Fibroblast of villous mesenchyme (primary cell): ENCODE measurements at places on chromosomes 2 and 18. TPM values are rescaled to one million over a fixed set of nuclear protein-coding genes. Genes with fewer than 3 reads are reported as not detected.
A peak's percentile ranks its signal among the peaks of the same experiment; 100 is the strongest.

LAMA3 gene
- total RNA-seq = 2.6 and 5.2 TPM in 2 replicates

IL1F10 gene
- not detected in 2 replicates for total RNA-seq

OSBPL6 gene
- total RNA-seq = 3.9 and 6.5 TPM in 2 replicates

GPR148 gene
- not detected in 2 replicates for total RNA-seq

RAB6C gene
- under 0.01 TPM in 1 of 2 replicates, not detected in the other for total RNA-seq

UBXN2A gene
- 9.3 and 18.1 TPM in 2 replicates for total RNA-seq

TTC32 gene
- total RNA-seq = 8.1 and 9.9 TPM in 2 replicates

C2orf15 gene
- not detected in 2 replicates for total RNA-seq

DNA sequence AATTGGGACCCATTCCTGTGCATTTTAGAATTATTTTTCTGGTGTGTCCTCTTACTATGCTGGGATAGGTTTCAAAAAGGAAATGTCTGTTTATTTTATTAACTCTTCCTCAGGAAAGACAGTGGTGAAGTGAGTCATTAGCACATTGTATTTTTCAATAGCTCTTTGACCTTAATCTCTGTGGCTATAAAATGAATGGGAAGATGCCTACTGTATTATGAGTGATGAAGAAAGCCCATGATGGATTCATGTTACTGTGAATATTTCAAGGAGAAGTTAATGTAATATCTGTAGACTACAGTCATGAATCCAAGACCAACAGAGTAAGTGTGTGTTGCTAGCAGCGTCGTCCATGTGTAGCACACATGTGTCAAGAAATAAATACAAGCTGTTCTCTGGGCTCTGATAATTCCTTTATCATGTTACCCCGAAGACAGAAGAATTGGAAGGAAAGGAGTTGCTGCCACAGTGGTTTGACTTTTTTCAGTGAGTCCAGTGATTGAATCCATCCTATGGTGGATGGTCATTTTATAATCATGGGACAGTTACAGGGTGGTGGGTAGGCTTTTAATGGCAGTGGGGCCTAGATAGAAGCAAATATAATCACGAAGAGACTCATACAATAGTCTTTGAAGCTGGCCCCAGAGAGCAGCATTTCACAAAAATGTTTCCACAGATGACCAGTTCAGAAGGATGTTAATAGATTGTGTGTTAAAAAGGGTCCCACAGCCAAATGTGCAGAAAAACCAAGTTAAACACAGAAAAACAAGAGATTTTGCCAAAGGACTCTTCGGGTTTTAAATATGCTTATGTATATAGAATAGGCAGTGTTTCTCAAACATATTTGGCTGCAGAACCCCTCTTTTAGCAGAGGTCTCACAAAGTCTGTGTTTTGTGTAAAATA, 239.7 kb upstream of the RASGRP3 start:
- DNase-seq = peak; percentile 78

DNA sequence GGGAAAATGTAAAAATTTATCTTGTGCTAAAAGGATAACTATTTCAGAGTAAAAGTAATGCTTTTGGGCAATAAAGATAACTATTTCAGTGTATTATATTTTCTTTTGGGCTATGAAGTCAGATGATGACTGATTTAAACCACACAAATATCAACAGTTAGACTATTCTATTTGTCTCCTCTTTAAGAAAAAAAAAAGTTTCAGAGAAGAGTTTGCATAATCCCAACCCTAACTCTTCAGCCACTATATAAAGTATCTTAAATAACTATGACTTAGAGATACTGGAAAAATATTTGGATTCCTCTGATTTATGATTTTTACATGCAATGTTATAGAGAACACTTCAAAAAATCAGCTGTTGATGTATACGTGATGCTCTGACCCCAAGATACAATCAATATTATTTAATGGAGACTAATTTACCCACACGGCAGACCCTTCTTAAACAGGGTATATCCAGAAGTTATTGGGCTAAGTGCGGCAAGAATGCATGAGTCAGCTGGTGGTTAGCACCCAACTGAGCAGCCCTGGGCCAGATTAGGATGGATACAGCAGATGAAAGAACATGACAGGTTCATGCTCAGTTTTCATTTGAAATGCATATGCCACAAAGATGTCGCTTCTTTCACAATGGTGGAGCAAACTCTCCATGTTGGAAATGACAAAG, 279.0 kb downstream of the AFF3 start:
- DNase-seq = no peak

DNA sequence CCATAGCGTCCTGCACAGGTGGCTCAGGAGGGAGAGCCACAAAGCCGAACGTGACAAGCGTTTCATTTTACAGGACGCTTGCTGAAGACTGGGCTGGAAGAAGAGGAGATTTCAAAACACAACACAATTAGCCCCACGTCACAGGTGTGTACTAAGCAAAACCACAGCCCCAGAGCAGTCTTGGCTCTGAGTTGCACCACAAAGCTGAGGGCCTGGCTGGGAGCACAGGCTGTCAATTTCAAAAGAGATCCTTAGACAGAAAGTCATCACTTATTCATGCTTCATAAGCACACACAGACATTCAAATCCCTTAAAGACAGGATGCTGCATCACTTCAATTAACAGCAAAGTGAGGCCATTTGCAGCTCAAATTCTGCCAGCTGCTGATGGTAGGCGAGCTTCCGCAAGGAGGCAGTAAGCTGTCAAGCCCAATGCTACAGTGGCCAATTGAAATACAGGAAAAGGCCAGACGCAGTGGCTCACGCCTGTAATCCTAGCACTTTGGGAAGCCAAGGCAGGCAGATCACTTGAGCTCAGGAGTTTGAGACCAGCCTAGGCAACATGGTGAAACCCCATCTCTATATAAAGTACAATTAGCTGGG, 79.6 kb downstream of the SKA1 start:
- no peak for DNase-seq

DNA sequence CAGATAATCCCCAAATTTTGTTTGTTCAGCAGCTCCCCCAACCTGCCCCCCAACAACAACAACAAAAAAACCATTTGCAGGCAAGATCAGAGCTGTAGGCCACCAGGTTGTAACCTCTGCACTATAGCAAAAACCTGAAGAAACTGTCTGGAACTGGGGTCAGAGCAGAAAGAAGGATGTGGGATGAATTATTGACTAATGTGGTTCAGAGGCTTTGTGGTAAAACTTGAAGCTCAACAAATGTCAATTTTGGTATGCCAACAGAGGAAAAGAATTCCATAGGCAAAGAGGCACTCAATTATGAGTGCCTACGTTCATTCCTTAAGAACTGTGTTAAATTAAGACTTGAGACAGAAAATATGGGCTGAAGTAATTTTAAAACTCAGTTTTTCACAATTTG, 255.1 kb downstream of the STK39 start:
- no peak for DNase-seq

DNA sequence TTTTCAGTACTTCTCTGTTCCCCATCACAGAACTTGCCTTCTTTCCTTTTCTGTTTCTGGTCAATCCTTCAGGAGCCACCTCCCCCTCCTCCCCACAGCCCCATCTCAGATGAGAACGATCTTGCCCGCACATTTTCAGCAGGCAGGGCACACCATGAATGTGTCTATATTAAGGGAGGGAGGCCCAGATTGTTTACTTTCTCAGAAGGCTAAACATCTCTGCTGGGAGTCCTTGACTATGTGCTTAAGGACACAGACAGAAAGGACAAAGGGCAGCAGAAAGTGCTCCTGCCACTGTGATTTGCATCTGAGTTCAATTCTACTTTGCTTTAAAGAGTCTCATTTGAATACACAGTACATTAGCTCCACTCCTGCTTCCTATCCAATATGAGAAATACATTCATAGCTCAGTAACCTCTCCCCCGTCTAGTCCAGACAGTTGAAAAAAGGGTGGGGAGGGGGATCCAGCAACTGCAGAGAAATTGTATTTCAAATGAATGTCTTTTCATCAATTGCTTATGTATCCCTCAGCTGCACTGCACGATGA, 175.0 kb upstream of the PARD3B start:
- no peak for DNase-seq

GRCh38 chr18:49728542-49728941, 84.8 kb downstream of the ACAA2 start:
- DNase-seq = peak; percentile 44

GRCh38 chr18:30709595-30709994, 332.9 kb downstream of the DSC3 start:
- DNase-seq = no peak

DNA sequence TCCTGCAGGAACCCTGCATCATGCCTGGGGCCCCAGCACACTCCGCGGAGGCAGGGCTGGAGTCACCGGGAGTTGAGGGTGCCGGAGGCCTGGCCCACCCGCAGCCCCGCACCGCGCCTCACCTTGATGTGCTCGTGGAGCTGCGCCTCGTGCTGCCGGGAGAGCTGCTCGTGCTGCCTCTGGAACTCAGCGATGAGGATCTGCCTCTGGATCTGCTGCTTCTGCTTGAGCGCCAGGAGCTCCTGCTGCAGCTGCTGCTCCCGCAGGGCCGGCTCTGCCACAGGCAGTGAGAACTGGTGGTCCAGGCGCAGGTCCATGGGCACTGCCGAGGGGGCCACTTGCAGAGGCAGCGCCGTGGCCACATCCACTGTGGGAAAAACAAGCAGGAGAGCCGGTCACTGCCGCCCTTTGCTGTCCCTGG, 211.1 kb downstream of the HDAC4 start:
- DNase-seq = no peak

- no peak for DNase-seq
Measured at GRCh38 chr18:22172594-22173049, 3.2 kb downstream of the GATA6 start.

- DNase-seq = no peak
Measured at GRCh38 chr2:220194630-220195584, 567.5 kb downstream of the SLC4A3 start.

DNA sequence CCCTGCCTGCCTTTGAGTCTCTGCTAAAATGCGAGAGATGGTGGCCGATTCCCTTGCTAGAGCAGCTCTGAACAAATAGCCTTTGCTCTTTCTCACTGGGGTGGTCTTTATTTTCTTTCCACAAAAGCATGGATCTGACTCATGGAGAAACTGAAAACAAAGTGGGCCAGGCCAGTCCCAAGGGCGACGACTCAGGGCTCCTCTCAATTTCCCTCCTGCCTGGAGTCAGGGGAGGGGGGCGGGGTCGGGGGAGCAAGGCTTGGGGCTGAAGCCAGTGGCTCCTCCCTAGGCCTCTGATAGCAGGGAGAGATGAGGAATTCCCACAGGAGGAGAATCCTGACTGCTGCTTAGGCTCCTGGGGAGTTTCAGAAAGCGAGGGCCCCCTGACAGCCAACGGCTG, 17.1 kb upstream of the IL1R2 start:
- peak; percentile 72 for DNase-seq

- no peak for DNase-seq
Measured at GRCh38 chr2:63880625-63881024, 38.9 kb downstream of the UGP2 start.
